ENCODE measurements at places on chromosomes 3 and 15.

DNA sequence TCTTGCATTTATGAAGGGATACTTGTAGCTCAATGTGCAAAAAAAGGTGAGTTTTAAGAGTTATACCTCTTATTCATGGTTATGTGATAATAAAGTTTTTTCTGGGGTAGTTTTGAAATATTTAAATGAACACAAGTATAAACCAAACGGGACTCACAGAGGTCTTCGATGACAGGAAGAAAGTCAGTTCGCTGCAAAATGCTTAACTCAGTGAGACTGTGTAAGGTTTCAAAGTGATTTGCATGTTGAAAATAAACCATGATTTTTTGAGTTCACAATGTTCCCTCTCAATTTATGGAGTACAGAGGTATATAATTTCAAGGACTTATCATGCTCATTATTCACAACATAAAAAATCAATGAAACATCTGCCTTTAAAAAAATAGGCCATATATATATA, 36.3 kb upstream of the MYH15 start:
- no peak for DNase-seq

GRCh38 chr3:158379517-158379916, 191.5 kb upstream of the MLF1 start:
- DNase-seq: no peak

DNA sequence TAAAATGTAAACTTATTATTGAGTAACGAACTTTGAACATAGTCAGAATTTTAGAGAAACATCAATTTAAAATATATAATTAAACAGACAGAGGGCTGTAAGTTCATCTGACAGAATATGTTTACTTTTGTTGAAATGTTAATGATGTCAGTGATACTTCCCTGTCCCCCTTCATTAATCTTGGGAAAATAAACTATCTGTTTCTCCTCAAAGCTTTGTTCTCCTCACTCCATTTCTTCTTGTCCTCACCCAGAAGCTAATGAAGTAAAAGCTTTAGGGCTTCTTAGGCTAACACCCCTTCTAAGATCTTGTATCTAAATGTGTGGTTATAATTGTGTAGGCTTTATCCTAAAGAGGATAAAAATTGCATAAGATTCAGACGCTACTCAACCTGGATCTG, 1031.8 kb downstream of the FHIT start:
- no peak for DNase-seq

DNA sequence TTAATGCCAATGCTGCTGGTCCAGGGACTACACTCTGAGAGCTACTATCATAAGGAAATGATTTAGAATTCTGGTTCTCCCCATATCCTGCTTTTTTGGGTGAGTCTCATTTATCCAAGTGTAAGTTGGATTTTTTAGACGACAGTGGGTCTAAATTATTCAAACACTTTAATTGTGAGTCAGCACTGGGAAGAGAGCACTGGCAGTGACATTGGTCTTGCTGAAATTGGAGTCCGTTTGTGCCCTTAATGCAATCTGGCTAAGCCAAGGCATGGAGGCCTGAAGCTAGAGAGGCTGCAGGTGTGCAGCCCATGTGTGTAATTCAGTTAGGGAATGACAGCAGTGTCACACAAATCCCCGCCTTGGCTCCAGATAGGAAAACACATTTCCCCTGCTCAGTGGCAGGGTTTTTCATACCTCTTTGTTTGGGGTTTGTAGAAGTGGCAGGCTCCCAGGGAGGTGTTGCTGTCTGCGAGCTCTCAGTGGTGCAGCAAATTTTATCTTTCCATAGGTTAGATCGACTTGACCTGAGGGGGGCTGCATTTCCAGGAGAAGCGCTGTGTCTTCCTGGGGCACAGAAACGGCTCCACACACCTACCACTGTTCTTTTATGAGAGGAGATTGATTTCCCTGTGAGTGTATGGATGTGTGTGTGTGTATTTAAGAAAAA, 197.7 kb downstream of the CD47 start:
- peak; percentile 84 for DNase-seq

DNA sequence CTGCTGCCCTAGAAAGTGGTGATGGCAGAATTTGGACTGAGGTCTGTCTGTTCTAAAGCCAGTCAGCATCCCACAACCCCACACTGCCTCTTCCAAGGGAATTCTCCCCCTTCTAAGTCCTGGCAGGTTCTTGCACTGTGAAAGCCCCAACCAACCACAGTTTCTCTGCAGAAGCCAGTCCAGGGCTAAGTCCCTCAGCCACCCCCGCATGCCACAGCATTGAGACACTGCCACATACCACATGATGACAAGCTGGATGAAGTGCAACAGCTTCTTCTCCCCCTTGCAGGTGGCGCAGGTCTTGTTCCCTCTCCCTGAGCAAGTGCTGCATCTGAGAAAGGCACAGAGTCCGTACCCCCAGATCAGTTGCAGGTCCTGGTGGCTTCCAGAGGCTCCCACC, 18.6 kb downstream of the SSUH2 start:
- no peak for DNase-seq

- no peak for DNase-seq
These were observed 225.9 kb upstream of the CD96 start for GRCh38 chr3:111315930-111316587.

DNA sequence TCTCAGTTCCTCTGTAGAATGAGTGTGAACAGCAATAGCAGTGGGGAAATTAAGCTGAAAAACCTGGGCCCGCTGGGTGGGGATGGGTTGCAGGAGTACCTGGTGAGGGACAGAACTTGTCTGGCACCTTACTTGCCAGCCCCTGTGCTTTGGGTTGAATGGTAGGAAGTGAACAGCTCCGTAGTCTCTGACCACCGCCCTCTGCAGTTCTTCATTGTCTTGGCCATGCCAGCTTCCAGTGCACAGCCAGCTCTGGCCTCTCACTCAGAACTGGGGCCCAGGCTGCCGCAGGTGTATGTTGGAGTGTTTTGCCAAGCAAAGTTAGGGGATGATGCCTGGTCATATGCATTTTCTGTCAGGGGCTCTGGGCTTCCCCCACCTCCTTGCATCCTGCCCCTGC, 14.0 kb upstream of the CHST14 start:
- no peak for DNase-seq

DNA sequence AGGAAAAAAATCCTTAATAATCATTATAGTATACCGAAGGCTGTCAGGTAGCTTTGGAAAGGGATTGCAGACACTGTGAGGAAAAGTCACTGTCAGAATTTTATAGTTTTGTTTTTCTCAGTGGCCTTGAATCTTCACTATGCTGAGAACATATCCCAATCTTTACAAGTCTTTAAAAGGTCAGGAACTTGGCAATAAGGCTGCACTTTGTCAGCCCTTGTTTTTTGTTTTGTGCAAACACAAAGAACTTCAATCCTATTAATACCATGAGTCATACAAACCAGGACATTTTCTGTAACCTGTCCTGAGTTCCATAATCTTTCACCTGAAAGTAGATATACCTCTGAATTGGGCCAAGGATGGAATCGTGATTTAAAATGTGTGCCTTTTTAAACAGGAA, 45.6 kb upstream of the PIK3R4 start:
- no peak for DNase-seq

DNA sequence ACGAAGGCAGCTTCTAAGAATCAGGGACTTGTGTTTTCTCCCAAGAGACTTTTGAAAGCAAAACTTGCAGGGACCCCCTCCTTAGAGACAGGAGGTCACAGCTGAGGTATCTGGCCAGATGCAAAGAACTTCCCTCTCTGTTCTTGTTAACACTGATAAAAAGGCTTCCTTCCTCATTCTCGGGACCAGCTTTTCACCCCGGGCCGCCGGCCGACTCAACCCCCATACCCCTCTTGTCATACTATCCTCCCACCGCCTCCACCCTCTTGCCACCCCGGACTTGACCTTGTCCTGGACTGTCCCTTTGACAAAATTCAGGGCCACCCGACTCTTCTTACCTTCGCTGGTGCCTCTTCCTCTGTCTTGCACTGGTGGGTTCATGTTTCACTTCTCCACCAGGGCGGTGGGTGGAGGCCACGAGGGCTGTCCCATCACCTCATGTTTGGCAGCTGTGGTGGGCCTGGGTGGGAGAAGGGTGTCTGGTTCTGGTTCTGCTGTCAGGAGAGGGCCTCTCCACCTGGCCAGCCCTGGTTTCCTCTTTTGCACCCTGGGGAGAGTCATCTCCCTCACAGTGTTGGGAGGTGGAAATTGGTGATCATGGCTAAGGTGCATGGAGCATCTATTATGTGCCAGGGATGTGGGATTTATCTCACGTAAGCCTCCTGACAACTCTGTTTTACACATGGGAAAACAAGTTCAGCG, 32.5 kb downstream of the BHLHE40 start:
- DNase-seq: no peak

GRCh38 chr15:74172701-74173379, 670 bp upstream of the ISLR start:
- no peak for DNase-seq

DNA sequence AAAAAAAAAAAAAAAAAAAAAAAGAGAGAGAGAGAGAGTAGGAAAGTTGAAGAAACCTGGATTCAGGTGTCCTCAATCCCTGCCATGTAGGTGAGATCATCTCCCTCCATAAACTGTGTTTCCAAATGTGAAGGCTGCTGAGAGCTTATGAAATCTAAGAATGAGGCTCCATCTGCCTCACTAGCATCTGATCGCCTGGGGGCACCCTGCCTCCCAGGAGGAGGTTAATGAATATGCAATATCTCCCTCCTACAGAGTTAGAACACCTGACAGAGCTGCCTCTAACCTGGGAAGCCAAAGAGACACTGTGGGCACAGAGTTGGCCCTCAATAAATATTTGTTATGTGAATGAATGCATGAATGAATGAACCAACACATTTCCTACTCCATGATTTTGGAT, 23.8 kb upstream of the ZNF148 start:
- DNase-seq: peak; percentile 2

DNA sequence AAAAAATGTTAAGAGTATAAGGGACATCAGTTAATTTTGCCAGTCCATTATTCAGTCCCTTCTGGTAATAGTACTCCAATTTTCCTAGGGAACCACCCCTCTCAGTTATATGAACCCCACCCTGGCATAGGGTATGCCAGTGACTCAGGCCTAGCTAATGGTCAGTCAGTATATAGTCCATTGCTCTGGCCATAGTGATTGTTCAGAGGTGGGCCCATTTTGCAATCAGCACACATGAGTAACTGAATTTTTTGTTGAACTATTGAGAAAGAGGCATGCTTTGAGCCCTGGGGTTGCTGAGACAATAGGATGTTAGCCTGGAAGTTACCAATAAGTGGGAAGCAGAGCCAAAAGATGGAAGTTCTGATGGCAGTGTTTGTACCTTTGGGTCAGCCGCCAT, 4.1 kb downstream of the LRCH3 start:
- DNase-seq: no peak

DNA sequence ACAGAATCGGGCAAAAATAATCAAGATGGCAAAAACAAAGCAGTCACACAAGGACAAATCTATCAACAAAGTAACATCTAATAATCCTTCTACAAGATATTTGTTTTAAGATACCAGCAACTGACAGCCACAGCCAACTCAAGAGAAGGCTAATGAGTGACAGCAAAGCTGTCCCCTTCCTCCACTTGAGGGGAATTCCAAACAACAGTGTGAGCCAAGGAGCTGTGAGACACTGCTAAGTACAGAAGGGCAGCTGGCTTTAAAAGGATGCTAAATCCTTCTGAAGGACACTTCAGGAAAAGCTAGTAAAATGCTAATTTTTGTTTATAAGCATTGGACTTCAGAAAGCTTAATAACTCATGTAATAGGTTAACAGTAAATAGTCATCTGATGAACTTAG, 120.3 kb upstream of the GOLGA8J start:
- no peak for DNase-seq

DNA sequence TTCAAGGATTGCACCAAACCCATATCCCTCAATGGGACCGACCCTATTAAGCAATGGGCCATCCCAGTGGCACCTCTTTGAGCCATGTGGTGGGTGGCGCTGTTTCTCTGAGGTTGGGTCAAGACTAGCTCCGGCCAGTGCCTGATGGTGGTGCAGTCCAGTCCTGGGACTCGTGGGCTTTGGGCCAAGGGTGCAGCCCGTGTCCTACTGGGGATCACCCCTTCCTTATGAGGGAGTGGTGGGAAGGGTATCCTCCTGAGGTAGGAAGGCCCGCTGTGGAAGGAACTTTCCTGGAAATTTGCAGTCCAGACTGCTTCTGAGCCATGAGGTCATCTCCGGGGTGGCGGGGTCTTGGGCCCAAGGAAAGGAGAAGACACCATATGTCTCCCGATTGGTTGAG, 231.6 kb downstream of the SNRPN start:
- no peak for DNase-seq

DNA sequence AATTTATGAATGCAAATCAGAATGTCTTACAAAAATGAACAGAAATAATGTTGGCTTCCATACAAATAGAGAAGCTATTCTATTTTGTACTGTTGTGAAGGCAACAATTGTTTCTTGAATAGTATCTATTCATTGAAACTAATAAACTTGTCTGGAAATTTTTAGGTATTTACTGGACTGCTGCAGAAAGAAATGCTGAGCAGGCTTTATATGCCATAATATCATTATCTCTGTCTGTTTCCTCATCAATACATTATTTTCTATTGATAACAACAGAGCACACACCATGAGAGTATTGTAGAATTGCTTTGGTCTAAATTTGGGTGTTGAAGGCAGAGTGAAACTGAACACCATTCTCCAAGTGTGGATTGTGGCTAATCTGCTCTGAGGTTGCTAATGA, 216.5 kb upstream of the CGNL1 start:
- DNase-seq: no peak

DNA sequence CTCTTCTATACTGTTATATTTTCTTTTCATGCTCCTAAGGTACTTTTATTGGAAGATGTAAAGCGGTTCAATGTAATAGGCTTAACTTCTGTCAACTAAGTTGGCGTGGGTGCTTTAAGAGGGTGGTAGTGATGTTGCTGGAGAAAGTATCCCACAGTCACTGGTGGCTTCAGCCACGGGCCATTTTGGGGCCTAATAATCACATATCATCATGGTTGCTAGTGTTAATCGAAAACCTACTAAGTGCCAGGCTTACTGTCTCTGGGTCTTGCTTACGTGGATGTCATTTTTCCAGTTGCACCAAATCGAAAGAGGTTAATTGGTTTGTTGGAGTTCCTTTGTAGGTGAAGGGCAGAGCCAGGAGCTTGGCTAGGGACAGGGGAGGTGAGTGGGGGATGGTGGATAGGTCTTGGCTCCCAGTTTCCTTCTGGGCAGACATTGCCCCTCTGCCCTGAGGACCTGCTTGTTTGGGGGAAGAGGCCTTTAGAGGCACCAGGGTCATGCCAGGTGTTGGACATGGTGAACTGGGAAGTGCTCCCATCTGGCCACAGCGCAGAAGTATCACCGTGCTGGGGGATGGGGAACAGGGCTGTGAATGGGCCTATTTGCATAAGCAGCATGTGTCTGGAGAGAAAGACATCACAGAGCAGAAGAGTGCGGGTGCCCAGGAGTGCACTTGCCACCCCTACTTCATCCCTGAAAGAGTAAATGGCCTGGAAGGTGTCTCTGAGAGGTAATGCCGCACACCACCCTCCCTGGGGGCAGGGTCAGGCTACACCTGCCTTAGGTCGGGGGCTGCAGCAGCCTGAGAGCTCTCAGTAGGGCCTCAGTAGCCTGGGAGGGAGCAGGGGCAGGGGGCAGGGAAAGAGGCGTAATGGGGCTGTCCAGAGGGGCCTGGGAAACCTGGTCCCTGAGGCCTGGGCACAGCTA, 62.4 kb upstream of the POLG start:
- no peak for DNase-seq

- DNase-seq: no peak
These were observed 27.6 kb downstream of the KLHL18 start for GRCh38 chr3:47310391-47310790.

- DNase-seq: peak; percentile 77
These were observed 42.9 kb downstream of the PLCH1 start for GRCh38 chr3:155701882-155702465.
